ENCODE measurements at places on chromosomes 3 and 15.

GRCh38 chr15:42650208-42651066, 75.0 kb downstream of the STARD9 start:
- DNase-seq, result no peak

GRCh38 chr3:99365979-99366378, 272.4 kb upstream of the COL8A1 start:
- DNase-seq, result no peak

DNA sequence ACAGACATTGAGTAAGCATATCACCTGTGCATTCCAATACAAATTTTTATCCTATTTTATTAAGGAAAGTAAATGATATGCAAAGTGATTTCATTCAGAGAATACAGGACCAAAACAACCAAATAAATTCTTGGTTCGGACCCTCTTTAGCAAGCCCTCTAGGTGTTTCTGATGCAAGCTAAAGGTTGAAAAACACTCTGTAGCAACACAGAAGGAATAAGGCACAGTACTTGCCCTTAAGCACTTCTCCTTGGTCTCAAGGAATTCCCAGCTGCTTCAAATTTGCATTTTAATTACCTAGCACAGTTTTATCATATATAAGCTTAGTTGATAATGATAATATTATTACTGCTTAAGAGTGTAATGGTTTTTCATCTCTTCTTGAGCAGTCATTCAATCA, 288.4 kb downstream of the KCNH8 start:
- DNase-seq, result no peak

DNA sequence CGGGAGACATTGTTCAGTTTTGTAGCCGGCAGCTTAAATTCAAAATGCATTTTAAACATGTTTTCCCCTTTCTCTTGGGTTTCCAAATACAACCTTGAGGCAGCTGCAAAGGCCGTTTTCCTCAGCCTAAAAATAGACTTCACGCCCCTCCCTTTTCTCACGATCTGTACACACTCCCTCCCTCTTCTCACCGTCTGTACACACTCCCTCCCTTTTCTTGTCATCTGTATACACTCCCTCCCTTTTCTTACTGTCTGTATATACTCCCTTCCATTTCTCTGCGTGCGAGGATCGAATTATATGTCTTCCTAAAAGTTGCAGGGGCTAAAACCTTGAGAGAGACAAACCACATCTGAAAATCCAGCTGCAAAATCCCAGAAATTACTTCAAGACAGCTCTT, 8.9 kb downstream of the MUC4 start:
- peak; percentile 64 for DNase-seq

GRCh38 chr3:195752546-195753331, 32.0 kb downstream of the MUC20 start:
- no peak for DNase-seq

DNA sequence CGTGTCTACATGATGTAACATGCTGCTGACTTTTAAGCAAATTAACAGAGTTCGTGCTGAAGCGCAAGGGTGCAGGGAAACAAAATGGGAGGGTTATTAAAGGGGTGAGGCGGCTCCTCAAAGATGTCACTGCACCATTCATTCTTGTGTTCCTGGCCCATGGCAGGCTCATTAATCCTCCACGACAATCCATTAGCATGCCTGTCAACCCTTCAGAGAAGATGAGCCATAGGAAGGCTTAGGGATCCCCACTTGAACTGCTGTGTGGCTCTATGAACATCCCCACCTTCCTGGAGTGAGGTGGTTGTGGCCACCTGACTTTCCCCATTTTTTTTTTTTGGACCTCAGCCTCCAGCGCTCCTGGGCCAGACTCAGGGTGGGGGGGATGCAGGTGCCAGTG, 45.8 kb downstream of the IGF1R start:
- no peak for DNase-seq

DNA sequence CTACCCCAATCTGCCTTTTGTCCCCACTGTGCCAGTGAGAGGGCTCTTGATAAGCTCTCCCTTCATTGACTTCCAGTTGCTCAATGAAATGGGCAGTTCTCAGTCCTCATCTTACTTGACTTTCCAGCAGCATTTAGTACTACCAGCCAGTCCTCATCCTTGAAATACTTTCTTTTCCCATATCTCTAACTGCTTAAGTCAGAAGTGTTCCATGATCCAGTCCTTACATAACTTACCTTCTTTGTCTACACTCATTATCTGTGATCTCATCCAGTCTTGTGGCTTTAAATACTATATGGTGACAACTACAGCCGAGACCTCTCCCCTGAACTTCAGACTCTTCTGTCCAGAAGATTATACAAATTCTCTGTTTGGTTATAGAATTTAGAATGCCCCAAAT, 28.7 kb downstream of the RARRES1 start:
- DNase-seq, result no peak

DNA sequence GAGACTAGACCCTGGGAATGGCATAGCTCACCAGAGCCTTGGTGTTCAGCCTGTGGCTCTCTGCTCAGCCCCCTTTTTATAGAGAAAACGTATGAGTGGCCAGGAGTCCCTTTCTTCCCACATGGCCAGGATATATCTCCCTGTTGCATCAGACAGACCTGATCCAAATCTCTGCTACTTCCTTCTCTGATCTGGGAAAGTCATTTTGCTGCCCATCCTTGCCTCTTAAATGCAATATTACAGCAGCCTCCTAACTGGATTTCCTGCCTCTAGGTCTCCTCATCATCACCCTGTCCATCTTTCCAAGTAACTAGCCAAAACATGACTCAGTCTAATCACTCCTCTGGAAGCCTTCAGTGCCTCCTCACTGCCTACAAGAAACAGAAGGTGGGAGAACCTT, 42.9 kb downstream of the CTDSPL start:
- no peak for DNase-seq

GRCh38 chr3:82342521-82342920, 581.1 kb upstream of the GBE1 start:
- DNase-seq, result no peak

GRCh38 chr3:128416578-128417211, 50.0 kb downstream of the DNAJB8 start:
- DNase-seq, result no peak

DNA sequence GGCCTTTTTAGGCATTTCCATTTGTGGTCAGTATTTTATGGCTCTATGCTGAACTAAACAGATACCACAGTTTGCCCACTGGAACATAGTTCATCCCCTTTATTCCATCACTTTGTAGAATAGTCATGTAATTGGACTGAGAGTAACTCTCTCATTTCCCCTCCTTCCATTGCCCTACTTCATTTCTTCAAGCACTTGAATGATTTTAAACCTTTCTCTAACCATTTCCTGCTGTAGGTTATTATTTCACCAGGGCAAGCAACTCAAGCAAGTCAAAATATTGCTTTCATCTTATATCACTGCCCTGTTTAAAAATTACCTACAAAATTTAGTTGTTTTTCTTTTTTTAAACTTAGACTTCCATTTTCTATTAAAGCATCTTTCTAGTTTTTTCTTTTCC, 177.0 kb downstream of the RAP2B start:
- DNase-seq, result no peak

DNA sequence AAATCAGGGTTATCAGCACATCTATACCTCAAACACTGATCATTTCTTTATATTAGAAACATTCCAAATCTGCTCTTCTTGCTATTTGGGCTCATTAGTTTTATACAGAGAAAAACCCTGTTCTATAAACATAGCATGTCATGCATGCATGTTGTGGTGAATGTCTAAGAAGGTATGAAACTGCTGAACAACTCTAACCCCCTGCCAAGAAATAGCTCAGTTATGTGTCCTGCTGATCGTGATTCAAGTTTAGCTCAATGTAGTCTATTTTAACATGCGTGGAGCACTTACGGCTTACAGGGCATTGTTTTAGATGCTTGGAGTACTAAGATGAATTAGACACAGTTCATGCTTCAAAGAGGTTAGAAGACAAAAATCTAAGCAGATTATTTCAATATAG, 35.8 kb downstream of the MYH15 start:
- DNase-seq, result no peak

GRCh38 chr15:73127302-73127936, 75.2 kb downstream of the NEO1 start:
- DNase-seq, result no peak

DNA sequence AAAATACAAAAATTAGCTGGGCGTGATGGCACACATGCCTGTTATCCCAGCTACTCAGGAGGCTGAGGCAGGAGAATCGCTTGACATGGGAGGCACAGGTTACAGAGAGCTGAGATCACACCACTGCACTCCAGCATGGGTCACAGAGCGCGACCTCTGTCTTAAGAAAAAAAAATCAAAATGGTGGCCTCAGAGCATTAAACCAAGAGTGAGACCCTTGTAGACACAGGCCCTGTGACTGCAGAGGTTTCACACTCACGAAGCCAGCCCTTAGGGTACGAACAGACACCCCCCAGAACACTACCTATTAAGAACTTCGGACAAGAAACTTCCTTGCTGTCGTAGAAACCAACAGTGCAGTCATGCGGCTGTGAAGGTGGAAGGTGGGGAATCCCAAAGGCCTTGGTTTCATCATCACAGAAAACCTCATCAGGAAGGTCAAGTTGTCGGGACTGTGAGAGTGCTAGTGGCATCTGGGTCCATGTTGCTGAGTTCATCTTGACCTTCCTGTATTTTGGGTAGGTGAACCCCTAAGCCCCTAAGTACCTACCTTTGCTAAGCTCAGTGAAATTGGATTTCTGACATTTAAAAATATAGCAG, 4.8 kb upstream of the PDE8A start:
- DNase-seq, result no peak

GRCh38 chr15:78291698-78292097, 7.7 kb downstream of the SKIC8 start:
- DNase-seq, result no peak

GRCh38 chr3:184368116-184368515, 6.6 kb downstream of the POLR2H start:
- no peak for DNase-seq

GRCh38 chr3:134617608-134618477, 33.0 kb downstream of the KY start:
- DNase-seq, result no peak

DNA sequence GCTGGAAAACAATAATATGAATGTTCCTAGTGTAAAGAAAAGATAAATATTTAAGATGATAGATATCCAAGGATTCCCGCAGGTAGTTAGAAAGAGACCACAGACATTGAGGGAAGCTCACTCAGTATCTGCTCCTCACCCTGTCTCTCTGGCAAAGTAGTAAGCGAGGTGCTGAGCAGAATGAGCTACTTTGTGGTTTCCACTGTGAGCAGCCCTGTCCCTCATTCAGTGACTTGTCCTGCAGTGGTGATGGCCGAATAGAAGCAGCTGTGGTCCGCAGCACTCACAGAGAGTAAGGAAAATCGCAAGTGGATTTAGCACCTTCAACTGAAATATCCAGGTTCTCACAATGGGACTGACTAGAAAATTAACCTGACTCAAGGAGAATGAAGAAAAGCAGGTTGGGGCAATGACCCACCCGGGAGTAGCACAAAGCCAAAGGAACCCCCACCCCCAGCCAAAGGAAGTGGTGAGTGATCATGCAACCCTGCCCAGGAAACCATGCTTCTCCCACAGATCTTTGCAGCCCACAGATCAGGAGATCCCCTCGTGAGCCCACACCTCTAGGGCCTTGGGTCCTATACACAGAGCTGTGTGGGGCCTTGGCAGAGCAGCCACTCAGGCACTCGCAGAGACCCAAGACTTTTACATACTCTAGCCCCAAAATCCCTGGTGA, 21.8 kb upstream of the SLC25A38 start:
- DNase-seq, result peak; percentile 85

DNA sequence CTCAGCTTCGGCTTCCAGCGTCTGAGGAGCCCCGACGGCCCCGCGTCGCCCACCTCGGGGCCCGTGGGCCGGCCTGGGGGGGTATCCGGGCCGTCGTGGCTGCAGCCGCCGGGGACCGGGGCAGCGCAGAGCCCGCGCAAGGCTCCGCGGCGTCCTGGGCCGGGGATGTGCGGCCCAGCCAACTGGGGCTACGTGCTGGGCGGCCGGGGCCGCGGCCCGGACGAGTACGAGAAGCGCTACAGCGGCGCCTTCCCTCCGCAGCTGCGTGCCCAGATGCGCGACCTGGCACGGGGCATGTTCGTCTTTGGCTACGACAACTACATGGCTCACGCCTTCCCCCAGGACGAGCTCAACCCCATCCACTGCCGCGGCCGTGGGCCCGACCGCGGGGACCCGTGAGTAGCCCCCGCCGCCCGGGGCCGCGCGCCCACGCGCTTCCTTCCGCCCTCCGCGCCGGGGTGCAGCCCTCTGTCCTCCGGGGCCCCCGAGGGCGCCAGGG, 462 bp downstream of the EDEM1 start:
- DNase-seq, result peak; percentile 77

- DNase-seq, result no peak
Measured at GRCh38 chr3:150407808-150408220, 284 bp upstream of the TSC22D2 start.

- DNase-seq, result no peak
Measured at GRCh38 chr3:112017091-112017490, 17.4 kb upstream of the TMPRSS7 start.

DNA sequence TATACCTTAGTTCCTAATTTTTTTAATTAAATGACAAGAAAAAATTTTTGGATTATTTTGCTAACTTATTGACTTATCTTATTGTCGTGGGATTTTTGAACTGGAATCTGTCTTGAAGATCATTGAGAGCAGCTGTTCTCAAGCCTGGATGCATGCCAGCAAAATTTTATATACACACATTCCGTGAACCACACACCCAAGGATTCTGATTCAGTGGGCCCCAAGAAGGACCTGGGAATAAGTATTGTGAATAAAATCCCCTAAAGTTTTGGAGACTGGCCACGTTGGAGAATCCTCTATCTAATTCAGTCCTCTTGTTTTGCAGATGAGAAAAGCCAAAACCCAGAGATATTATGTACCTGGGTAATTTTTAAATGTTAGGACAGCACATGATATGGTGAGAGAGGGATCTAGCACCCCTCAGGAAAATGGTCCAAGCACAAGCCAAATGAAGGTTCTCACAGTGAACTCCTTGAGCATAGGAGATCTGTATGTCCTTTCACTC, 55.2 kb downstream of the UNC13C start:
- DNase-seq, result no peak

DNA sequence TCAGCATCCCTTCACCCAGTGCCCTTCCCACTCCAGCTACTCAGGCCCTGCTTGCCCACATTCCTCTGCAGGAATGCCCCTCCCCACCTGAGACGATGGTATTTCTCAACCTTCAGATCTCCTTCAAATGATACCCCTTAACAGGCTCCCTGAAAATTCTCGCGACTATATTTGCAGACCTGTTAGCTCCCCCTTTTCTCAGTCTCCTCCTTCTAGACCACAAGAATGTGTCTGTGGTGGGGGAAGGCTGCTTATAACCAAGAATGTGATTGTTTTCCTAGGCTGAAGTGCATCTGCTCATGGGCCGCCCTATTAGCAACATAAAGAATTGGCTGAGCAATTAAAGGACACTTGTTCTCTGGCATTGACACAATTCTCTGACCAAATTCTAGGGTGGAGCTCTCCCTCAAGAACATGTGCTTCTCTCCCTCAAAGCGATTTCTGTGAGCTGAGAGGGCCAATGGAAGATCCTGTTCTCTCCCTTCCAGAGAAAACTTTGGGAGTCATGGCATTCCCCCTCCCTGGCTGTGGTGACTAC, 19.1 kb upstream of the LIMD1 start:
- DNase-seq, result no peak
